ENCODE measurements at places on chromosomes 11 and 22.

- DNase-seq = no peak
Measured at GRCh38 chr11:17073370-17074027, 4.0 kb downstream of the RPS13 start.

GRCh38 chr11:3080104-3080503 is 22.9 kb upstream of the CARS1 start:
- no peak for DNase-seq

- no peak for DNase-seq
Measured at GRCh38 chr11:34126959-34127848, 21.8 kb downstream of the NAT10 start.

GRCh38 chr11:89521294-89521693 is 30.1 kb upstream of the NOX4 start:
- DNase-seq = no peak

DNA sequence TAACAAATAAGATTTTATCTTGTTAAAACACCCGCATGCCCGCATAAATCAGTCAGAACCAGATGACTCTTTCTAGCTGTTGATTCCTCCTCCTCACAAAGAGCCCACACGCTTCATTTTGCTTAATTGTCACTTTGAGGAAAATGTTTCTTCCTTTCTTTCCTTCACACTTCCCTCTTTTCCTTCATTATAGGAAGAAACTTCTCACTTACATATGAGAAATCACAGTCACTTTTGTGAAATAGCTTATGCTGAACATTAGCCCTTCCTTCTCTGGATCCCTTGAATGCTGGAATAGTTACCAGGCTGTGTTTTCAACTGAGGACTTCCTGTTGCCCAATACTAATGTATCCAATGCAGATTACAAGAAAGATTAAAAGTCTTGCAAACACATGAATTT is 5.8 kb downstream of the MS4A6E start:
- no peak for DNase-seq

DNA sequence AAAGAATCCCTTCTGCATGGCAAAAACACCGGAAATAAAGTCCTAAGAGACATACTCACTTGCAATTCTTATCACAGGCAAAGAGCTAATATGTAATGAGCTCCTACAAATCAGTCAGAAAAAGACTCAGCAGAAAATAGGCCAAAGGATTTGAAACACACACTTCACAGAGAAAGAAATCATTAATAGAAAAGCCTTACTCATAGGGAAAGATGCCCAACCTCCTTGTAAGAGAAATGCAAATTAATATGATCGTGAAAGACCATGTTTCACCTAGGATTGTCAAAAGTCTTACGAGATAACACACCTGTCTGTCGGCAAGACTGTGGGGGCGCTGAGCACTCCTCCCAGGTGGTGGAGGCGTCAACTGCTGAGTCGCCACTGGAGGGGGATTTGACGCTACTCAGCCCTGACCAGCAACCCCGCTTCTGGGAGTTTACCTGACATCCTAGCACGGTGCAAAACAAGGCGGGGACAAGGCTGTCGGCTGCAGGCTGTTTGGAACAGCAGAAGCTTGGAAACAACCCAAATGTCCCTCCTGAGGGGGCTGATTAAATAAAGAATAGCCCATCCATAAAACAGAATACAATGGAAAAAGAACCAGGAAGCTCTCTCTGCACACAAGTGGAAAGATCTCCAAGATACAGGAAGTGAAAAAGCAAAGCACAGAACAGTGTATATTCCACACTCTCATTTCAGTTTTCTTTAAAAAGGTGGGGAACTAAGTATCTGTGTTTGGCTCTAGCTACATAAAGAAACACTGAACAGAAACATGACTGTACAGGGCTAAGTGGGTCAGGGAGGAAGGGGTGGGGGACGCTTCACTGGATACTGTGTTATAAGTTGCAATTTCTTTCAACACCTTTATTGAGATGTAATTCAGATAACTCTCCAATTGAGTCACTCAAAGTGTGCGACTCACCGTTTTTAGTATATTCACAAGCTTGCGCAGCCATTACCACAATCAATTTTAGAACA is 11.5 kb downstream of the CSNK1E start:
- DNase-seq = peak; percentile 77

All from NCI-H1092 treated with DMSO at 0.1 percent for 48 hours (cell line).